ENCODE measurements at places on chromosomes 6 and 20.

DNA sequence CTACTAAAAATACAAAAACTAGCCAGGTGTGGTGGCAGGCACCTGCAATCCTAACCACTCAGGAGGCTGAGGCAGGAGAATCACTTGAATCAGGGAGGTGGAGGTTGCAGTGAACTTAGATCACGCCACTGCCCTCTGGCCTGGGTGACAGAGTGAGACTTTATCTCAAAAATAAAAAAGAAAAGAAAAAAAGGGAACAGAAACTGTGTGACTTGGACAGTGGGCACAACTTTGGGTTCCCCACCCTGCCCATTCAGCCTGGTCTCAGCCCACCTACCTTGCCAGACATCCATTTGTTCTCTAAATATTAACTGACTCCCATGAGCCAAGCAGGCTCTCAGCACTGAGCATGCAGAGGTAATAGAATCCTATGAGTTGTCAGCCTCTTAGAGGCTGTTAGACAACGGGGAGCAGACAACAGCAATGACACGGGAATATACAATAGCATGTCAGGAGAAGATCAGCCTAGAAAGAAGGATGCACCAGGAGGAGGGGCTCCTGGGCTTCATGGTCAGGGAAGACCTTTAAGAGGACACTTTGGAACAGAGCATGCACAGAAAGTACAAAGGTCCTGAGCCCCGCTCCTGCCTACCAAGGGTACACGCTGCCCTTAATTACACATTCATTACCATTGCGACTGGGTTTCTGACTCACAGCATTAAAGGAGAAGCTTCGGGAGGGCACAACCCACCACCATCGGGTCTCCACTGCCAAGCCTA lies 20.0 kb downstream of the FAM209B start:
- no peak for DNase-seq

GRCh38 chr6:168170841-168171601 lies 92.0 kb upstream of the FRMD1 start:
- no peak for DNase-seq

DNA sequence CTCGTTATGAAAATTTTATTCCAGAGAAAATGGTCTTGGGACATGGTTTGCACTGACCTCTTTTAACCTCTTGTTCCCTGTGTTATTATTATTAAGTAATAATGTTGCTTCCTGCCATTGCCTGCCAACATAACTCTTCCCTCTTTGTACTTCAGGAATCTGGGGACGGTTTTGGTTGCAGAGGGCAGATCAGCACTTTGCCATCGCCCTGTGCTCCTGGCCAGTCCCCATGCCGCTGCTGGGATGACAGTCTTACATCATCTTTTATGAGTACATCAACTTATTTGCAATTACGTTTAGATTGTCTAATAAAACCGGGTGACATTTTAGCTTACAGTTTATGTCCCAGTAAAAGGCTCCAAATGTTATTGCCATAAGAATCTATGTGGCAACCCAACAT lies 157.2 kb downstream of the CDH26 start:
- no peak for DNase-seq

DNA sequence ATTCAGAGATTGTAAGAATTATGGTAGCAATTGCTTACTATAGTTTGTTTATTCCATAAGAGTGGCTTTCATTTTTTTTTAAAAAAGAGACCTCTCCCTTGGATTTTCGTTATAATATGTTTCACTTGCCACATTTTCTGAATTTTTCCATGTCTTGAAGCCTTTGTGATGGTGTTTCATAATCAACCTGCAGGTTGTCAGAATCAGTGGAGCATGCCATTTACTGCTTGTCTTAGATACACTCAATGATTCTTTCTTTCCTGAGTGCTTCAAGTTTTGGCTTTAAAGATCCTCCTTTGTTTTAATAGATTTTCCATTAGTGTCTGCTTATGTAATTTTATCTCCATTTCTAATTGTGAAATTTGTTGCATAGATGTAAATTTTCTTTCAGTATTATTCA lies 31.2 kb downstream of the KCNQ5 start:
- no peak for DNase-seq

GRCh38 chr6:4349323-4349722 lies 213.9 kb upstream of the ECI2 start:
- no peak for DNase-seq

- DNase-seq: no peak
Measured at GRCh38 chr6:37260040-37260439, 2.1 kb upstream of the TMEM217 start.

- DNase-seq: no peak
Measured at GRCh38 chr6:134373282-134373922, 55.5 kb upstream of the SGK1 start.

- DNase-seq: no peak
Measured at GRCh38 chr6:169141671-169142537, 111.7 kb downstream of the THBS2 start.

- no peak for DNase-seq
Measured at GRCh38 chr6:85461798-85462170, 11.9 kb downstream of the NT5E start.

- no peak for DNase-seq
Measured at GRCh38 chr6:100281471-100281901, 183.2 kb downstream of the SIM1 start.

GRCh38 chr6:138868181-138868580 lies 72.3 kb downstream of the ECT2L start:
- no peak for DNase-seq

- no peak for DNase-seq
Measured at GRCh38 chr6:131414956-131415355, 158.1 kb upstream of the ARG1 start.

DNA sequence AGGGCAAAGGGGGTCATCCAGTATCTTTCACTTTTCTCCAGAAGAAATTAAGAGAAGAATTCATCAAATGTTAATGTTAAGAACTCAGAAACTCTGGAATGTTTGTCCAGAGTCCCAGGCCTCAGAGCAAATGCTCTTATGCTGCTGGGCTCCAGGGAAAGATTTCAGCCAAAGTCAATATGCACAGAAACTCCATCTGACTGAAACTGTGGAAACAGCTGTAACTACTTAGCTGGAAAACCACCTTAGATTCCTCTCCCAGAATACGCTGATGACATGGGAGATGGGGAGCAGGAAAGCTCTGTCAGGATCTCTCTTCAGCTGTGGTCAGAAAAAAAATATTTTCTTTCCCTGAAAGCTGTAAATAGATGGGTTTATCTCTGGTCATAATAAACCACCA lies 559.6 kb downstream of the RFPL4B start:
- DNase-seq: no peak

- DNase-seq: no peak
Measured at GRCh38 chr6:50030777-50031562, 9.2 kb upstream of the DEFB110 start.

- no peak for DNase-seq
Measured at GRCh38 chr20:2917266-2917665, 44.0 kb downstream of the PTPRA start.

DNA sequence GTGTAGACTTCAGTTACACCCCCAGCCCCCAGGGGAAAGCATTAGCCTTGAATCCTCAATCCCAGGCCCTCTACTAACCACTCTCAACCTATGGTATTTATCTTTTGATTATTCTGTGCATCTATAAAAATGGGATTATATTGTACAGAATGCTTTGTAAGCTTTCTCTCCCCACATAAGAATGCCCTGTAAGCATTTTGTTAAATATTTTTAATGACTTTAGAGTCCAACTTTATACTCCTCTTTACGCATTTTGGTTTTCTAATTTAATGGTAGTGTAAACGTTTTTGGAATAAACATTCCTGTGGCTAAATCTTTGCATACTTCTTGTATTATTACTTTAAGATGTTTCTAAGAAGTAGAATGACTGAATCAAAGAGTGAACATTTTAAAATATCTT lies 35.4 kb downstream of the FBXO9 start:
- no peak for DNase-seq

- DNase-seq: no peak
Measured at GRCh38 chr6:5220443-5220842, 40.3 kb downstream of the LYRM4 start.

DNA sequence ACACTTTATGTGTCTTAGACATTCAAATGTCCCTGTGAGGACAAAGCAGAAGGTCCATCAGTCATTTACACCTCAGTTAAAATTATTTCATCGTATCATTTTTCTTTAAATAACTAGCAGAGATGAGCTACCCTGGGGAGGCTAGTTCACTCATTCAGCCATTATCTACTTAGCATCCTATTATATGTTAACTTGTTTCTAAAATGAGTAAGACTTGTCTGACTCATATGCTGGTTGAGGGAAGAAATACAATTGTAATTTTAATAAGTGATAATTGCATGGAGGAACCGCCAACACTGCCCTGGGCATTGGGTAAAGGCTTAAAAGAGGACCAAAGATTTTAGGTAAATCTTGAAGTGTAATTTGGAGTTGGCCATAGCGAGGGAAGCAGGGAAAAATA lies 12.4 kb upstream of the PTPRK start:
- no peak for DNase-seq

DNA sequence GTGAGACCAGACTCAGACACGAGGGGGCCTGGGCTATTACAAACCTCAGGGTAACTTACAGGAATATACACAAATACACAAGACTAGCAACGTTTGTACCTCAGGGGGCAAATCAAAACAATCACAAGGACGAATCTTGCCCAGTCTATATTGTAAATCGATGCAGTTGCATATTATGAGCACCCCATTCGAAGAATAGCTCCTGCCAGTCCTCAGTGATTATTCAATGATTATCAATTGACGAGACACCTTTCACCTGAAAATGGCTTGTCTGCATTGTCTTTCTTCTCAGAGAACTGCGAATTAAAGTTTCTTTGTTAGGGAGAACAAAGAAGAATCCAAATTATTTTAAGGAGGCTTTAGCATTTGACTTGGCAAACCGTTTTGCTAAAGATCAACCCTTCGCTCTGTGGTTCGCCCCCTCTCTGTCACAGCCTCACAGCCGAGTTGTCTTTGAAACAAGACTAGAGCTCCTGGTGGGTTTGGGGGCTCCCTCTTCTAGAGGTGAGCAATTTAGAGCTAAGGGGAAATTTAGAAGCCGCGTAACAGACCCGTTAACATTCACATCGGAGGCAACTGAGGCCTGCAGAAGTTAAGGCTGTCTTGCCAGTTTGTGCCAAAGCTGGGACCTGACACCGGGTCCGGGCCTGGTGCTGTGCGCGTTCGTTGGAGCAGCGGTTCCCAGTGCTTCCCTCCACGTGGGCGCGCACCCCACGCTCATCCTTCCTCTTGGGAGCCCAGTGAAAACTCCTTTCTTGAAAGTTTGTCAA lies 24.9 kb upstream of the MAP3K7 start:
- DNase-seq: no peak

- no peak for DNase-seq
Measured at GRCh38 chr6:138824482-138825144, 28.7 kb downstream of the ECT2L start.

GRCh38 chr20:38875175-38875993 lies 50.8 kb upstream of the FAM83D start:
- no peak for DNase-seq

All from anterior cingulate cortex (tissue), 58 donors.